Kidney (tissue), 22 donors: ENCODE measurements at places on chromosomes 1 and 21.
A peak's percentile ranks its signal among the peaks of the same experiment; 100 is the strongest.

- DNase-seq, result peak; percentile 80
These were observed 14.5 kb upstream of the IKBKE start for GRCh38 chr1:206455666-206456344.

GRCh38 chr1:50702395-50702794 is 257.7 kb downstream of the FAF1 start:
- DNase-seq, result no peak

DNA sequence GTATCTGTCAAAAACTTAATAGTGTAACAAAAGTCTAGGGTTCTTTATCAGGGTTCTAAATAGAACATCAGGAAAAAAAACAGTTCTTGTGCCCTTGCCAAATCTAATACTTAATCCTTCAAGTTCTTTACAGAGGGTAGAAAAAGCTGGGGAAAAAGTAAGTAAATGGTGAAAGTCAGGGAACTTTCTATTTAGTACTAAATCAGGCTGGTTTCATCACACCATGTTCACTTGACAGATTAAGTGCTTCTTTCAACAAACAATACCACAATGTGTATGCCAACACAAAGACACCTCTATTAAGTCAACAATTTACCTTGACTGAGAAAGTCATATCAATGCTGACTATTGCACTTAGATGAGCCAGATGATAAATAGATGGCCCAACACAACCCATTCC is 9.7 kb downstream of the DBT start:
- no peak for DNase-seq

GRCh38 chr1:64282351-64282750 is 78.9 kb downstream of the UBE2U start:
- peak; percentile 80 for DNase-seq

- no peak for DNase-seq
These were observed 15.9 kb downstream of the GNG12 start for GRCh38 chr1:67817319-67817718.

- DNase-seq, result no peak
These were observed 321.7 kb downstream of the HHAT start for GRCh38 chr1:210650403-210650802.
